Endodermal cell (in vitro differentiated cells): ENCODE measurements at places on chromosomes 3 and 15. TPM values are rescaled to one million over a fixed set of nuclear protein-coding genes. Genes with fewer than 3 reads are reported as not detected.

DNA sequence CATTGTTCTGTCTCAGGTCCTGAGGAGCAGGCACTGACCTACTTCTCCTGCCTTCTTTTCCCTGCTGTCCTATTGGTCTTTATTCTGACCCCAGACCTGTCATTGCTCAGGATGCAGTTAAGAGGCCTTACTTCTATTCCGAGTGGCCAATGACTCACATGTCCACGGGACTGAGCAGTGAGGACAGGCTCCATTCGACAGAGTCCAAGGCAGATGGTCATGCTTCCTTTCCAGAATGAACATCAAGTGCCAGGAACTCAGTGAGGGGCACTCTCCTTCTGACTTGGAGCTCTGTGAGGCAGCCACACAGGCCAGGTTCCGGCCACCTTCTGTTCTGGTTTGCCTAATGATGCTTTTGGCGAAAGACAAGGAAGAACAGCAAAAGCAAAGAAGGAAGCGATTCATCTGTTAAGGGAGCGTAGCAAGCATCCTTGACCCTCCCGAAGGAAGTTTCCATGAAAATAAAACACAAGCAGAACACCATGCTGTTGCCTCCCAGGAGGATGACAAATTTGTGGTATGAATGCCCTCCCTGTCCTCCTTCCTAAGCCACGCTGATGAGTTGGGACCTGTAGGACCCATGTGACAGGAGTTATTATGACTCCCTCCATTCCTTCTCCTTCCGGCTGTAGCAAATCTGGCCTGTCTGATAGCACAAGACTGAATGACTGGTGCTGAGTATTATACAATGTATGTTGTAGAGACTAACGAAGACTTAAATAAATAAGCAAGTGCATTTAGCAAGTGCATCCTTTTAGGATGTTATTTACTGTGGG is 14.4 kb upstream of the TPRG1 start:
- no peaks in the 10 kb centered on the region for H3K27me3 ChIP-seq
- no peak overlapping the region for H3K27ac ChIP-seq
- no peak overlapping the region for H3K4me3 ChIP-seq
- H3K36me3 ChIP-seq = no peaks in the 10 kb centered on the region
- no peaks in the 10 kb centered on the region for H3K4me1 ChIP-seq

- H3K27ac ChIP-seq = no peak overlapping the region
- H3K27me3 ChIP-seq = peaks cover 9% of the 10 kb centered on the region
- no peaks in the 10 kb centered on the region for H3K36me3 ChIP-seq
- no peak overlapping the region for H3K4me3 ChIP-seq
- DNase-seq = peak; percentile 94
Observed at GRCh38 chr15:31977812-31978661, 52.3 kb upstream of the CHRNA7 start.

DNA sequence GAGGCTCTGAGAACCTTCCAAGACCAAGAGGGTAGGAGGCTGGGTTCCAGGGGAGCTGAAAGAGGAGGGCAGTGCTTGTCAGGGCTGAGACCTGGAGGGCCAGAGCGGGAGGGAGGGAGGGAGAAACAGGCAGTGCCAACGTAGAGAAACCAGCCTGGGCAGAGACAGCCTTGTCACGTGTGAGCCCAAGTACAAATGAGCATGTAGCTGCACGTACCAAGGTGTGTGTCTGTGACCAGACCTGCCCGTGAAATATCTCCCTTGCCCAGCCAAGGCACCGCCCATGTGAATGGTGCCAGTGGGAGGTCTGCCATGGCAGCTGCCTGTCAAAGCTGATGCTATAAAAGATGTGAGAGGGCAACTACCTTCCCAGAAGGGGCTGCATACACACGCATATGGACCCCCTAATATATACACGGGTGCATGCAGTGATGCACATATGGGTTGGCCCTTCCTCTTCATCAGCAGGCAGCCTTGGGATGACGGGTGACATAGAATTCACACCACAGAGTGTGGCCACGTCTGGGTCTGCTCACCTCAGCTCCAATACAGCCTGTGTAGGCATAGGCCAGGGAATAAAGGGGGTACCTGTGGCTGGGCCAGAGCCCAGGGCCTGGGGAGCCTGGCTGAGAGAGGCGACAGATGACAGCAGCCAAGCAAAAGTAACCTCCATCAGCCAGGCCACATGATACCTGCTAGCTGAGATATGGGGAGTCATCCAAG is 7.8 kb upstream of the CTDSPL start:
- no peaks in the 10 kb centered on the region for H3K4me1 ChIP-seq
- no peak overlapping the region for H3K4me3 ChIP-seq
- H3K27me3 ChIP-seq = no peaks in the 10 kb centered on the region
- H3K27ac ChIP-seq = no peak overlapping the region
- H3K36me3 ChIP-seq = no peaks in the 10 kb centered on the region

DNA sequence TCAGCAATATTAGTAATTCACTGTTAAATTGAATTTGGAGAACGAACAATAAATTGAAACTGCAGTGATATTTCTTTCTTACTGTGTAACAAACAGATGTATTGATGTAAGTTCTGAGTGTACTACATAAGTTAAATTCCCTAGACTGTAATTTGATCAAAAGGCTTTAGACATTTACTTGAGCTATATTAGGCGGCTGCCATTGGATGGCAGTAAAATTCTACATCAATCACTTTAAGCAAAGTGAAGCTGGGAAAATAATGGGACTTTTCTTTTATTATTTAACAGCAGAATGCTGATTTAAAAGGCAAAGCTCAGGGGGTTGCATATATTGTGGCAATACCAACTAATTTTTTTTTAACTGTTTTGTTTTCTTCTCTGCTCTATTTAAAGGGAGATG is 212.6 kb upstream of the PLSCR5 start:
- no peaks in the 10 kb centered on the region for H3K27me3 ChIP-seq
- no peaks in the 10 kb centered on the region for H3K36me3 ChIP-seq
- no peak overlapping the region for H3K27ac ChIP-seq
- H3K4me1 ChIP-seq = peaks cover 4% of the 10 kb centered on the region

- peaks cover 74% of the 10 kb centered on the region for H3K27me3 ChIP-seq
- no peak overlapping the region for H3K27ac ChIP-seq
- DNase-seq = no peak
- no peak overlapping the region for H3K4me3 ChIP-seq
- no peaks in the 10 kb centered on the region for H3K36me3 ChIP-seq
Observed at GRCh38 chr3:135169651-135170050, 374.6 kb downstream of the EPHB1 start.

GRCh38 chr3:186082150-186082549 is 26.7 kb downstream of the ETV5 start:
- no peak for DNase-seq
- no peaks in the 10 kb centered on the region for H3K27me3 ChIP-seq
- no peak overlapping the region for H3K4me3 ChIP-seq
- H3K4me1 ChIP-seq = no peaks in the 10 kb centered on the region

GRCh38 chr3:188185717-188186251 is 31.8 kb downstream of the LPP start:
- H3K27me3 ChIP-seq = no peaks in the 10 kb centered on the region
- H3K4me3 ChIP-seq = no peak overlapping the region
- H3K27ac ChIP-seq = peak overlapping the region; percentile 58

DNA sequence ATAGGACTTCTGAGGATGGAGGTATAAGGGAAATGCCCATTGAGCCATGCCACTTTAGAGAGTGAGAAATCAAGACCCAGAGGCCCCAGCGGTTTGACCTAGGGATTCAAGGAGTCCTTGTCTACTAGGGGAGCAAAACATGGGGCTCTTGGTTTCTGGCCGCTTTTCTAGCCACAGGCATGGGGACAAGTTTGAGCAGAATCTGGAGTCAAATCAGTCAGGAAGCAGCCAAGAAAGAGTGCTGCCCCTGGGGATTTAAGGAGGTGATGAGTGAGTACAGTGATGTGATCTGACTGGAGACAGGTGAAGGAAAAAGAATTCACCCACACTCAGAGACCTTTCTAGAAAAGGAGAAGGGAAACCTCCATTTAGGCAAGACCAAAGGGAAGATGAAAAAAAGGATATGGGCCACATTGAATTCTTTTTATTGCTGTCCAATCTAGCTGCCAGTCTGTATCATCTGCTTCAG is 244.0 kb upstream of the TBC1D5 start:
- no peak overlapping the region for H3K4me3 ChIP-seq
- H3K36me3 ChIP-seq = no peaks in the 10 kb centered on the region

- no peak overlapping the region for H3K4me3 ChIP-seq
- no peaks in the 10 kb centered on the region for H3K4me1 ChIP-seq
- DNase-seq = no peak
- H3K36me3 ChIP-seq = no peaks in the 10 kb centered on the region
- H3K27me3 ChIP-seq = no peaks in the 10 kb centered on the region
Observed at GRCh38 chr3:143147707-143148106, 28.1 kb downstream of the CHST2 start.

The SPATA12 gene
- 0.18 TPM in 1 of 2 replicates, not detected in the other for total RNA-seq

The MANF gene
- total RNA-seq = 153 to 208 TPM (median 165 TPM) in 3 replicates

The CCR1 gene
- 0.11 TPM in 1 of 3 replicates, not detected in the others for total RNA-seq
